Kidney epithelial cell (primary cell): ENCODE measurements at places on chromosomes 13 and 19. TPM values are rescaled to one million over a fixed set of nuclear protein-coding genes. Genes with fewer than 3 reads are reported as not detected.

The ZNF155 gene
- 4.2 and 5.8 TPM in 2 replicates for total RNA-seq

The SIGLECL1 gene
- total RNA-seq, result 0.79 TPM in 1 of 2 replicates, not detected in the other

The WDR87 gene
- under 0.01 TPM in 1 of 2 replicates, not detected in the other for total RNA-seq

The IGFL1 gene
- total RNA-seq, result not detected in 2 replicates

GRCh38 chr19:1252221-1252820 is 3.9 kb downstream of the MIDN start:
- DNase-seq, result no peak

DNA sequence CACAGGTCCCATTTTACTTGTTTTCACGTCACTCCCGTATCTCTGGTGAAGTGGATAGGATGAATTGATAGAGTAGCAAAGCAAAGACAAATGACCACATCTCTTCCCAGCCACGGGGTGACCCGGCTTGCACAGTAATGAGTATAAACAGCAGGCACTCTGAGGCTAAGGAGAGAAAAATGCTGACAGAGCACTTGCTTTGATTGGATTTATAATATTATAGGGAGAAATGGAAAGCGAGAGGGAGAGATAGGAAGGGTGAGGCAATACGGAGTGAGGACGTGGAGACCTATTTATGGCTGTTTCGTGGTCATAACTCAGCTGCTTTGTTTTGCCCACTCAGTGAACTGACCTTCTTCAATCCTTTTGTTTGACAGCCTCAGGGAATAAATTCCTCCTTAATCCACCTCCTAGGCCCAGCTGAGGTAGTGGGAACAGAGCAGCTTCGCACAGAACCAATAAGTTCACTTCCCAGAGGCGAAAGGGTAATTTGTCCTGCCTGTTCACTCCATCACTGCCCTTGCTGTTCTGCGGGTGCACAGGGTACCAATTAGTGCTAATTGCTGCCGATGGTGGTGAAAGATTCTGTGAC is 68.6 kb downstream of the ERCC5 start:
- DNase-seq, result no peak

DNA sequence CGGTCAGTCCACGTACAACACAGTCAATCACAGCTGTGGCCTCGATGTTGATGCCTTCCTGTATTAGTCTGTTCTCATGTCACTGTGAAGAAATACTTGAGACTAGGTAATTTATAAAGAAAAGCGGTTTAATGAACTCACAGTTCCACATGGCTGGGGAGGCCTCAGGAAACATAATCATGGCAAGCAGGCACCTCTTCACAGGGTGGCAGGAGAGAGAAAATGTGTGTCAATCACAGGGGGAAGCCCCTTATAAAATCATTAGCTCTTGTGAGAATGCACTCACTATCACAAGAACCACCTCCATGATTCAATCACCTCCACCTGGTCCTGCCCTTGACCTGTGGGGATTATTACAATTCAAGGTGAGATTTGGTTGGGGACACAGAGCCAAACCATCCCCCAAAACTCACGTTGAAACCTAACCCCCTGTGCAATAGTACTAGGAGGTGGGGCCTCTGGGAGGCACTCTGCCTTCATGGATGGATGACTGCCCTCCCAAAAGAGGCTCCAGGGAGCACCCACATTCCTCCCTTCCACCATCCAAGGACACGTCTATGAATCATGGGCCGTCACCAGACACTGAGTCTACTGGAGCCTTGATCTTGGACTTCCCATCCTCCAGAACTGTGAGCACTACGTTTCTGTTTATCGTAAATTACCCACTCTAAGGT is 2.3 kb upstream of the PROZ start:
- DNase-seq, result no peak

DNA sequence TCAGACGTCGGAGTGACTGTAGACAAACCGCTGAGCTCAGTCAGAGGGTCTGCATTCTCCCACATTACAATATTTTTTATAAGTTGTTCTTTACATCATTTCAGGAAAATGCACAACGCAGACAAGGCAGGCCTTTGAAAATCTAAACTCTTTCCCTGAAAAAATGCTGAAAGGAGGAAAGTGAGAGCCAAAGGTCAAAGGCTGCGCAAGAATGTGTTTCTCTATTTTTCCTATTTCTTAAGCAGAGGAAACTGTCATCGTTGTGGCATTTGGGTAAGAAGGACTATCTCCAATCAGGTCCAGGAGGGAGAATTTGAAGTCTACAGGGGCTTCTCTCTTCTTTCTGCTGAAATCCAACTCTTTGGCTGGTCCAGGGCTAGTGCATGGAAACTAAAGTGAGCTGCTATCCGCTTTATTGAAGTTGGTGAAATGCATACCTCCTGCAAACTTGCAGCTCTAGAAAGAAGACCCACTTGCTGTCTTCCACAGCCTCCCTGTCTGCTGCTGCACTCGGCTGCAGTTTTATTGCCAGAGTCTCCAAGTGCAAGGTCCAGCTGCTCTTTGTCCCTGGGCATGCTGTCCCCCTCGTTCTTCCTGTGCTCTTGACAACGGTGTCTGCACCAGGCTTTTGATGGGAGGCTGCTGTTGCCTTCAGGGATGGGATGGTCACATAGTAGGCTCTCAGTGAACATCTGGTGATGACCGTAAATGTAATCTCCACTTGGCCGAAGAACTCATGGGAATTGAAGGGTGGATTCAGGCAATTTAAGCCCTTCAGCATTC is 31.2 kb downstream of the ZNF536 start:
- no peak for DNase-seq

DNA sequence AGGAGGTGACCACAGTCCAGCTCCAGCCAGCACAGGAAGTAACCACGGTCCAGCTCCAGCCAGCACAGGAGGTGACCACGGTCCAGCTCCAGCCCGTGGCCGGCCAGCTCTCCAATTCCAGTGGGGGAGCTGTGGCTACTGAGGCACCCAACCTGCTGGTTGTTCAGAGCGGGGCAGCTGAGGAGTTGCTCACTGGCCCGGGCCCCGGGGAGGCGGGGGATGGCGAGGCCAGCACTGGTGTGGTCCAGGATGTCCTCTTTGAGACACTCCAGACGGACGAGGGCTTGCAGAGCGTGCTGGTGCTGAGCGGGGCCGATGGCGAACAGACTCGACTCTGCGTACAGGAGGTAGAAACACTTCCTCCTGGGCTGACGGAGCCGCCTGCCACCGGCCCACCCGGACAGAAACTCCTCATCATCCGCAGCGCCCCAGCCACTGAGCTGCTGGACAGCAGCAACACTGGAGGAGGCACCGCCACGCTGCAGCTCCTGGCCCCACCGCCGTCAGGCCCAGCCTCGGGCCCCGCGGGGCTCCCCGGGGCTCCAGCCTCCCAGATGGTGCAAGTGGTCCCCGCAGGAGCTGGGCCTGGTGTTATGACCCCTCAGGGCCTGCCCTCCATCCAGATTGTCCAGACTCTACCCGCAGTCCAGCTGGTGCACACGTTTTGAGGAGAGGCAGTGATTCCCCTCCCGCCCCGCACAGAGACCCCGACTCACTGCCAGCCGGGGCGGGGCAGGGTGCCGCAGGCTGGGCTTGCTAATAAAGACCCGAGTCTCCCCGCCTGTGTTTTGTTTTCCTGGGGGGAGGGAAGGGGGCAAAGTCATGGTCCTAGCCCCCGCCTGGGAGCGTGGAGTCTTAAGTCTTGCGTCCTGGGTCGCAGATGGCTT is 1.0 kb upstream of the NAT14 start:
- no peak for DNase-seq

DNA sequence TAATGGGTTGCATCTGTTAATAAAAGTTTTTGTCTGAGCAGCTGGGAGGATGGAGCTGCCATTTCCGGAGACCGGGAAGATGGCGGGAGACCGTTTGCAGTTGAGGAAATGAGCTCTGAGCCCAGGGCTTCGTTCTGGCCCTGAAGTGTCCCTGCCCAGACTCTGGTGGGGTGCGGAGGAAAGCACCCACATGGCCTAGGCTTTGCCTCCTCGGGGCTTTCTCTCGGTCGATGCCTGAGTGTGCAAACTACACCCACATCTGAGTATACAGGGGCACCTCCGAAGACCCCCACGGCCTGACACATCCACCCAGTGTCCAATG is 15.6 kb upstream of the NANOS3 start:
- no peak for DNase-seq

- no peak for DNase-seq
Measured at GRCh38 chr13:109687559-109688448, 98.6 kb downstream of the IRS2 start.

DNA sequence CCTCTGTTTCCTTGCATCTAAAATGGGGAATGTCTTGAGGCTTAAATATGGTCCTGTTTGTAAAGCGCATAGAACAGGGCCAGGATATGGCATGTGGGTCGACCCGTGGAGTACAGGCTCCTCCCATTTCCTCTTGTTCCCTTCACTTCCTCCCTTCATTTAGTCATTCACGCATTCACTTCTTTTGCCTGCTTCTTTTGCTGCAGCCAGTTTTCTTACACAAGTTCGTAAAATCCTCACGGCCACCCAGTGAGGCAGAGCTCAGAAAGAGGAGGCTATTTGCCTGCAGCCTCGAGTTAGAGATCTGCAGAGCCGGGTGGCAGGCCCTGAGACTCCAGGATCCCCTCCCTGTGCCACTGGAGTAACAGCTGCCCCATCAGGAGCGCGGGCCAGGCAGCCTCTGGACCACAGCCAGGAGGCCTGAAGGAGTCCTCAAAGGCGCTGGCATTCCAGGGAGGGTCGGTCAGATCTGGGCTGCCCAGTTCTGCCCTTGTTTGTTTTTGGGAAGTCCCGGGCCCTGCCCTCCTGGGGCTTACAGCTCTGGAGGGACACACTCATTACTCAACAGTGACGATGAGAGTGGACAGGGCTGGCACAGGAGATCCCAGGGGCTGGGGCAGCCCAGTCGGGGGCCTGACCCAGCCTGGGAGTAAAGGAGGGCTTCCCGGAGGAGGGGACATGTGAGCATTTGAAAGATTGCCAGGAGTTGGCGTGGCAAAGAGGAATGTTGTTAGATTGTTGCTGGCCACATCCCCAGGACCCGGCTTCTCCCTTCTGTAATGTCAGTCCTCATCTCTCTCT is 4.6 kb downstream of the PPP5C start:
- DNase-seq, result no peak
